Activated naive CD8-positive, alpha-beta T cell treated with anti-CD3 and anti-CD28 coated beads, Interleukin-2, amount 10 ng/mL, durations not matched to agents 7 days and 5 days (primary cell): ENCODE measurements at places on chromosomes 16 and 17. TPM values are rescaled to one million over a fixed set of nuclear protein-coding genes. Genes with fewer than 3 reads are reported as not detected.

- H3K4me3 ChIP-seq, result no peak overlapping the region
- H3K36me3 ChIP-seq, result no peaks in the 10 kb centered on the region
- no peak for DNase-seq
Observed at GRCh38 chr16:1335996-1336395, 2.6 kb downstream of the BAIAP3 start.

DNA sequence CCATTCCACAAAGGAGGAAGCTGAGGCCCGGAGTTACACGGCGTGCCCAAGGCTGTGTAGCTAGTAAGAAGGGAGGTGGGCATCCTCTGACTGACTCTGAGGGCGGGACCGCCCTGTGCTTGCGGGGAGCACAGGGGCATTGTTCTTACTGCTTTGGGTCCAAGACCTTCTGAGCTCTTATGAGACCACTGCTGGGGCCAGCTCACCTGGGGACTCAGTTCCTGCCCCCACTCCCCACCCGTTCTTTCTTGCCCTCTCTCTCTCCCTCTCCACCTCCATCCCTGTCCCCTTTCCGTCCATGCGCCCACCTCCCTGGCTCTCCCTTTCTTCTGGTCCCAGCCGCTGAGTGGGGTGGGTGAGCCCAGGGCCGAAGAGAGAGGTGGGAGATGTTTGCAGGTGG, 19.6 kb downstream of the CCR7 start:
- H3K27ac ChIP-seq, result no peak overlapping the region
- H3K4me3 ChIP-seq, result no peak overlapping the region
- H3K4me1 ChIP-seq, result peaks cover 78% of the 10 kb centered on the region
- H3K27me3 ChIP-seq, result no peaks in the 10 kb centered on the region
- peak; percentile 26 for DNase-seq

DNA sequence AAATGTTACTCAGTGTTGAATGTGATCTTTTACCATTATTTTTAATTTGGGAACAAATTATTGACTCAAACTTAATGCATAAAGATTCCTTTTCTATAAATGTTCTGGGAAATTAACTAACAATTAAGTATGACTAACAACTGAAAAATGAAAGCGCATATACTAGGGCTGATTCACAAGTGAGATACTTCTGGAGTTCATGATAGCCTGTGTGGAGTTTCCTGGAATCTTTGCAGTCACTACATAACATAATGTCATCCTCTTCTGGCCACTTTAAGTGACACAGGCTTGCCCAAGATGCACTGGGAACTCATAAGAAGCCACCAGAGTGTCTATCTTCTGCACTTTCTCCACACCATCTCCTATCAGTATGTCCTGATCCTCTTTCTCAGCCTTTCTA, 450.3 kb upstream of the CDH11 start:
- no peaks in the 10 kb centered on the region for H3K36me3 ChIP-seq
- DNase-seq, result no peak
- H3K27ac ChIP-seq, result no peak overlapping the region
- H3K4me3 ChIP-seq, result no peak overlapping the region
- H3K27me3 ChIP-seq, result no peaks in the 10 kb centered on the region
- no peaks in the 10 kb centered on the region for H3K4me1 ChIP-seq

DNA sequence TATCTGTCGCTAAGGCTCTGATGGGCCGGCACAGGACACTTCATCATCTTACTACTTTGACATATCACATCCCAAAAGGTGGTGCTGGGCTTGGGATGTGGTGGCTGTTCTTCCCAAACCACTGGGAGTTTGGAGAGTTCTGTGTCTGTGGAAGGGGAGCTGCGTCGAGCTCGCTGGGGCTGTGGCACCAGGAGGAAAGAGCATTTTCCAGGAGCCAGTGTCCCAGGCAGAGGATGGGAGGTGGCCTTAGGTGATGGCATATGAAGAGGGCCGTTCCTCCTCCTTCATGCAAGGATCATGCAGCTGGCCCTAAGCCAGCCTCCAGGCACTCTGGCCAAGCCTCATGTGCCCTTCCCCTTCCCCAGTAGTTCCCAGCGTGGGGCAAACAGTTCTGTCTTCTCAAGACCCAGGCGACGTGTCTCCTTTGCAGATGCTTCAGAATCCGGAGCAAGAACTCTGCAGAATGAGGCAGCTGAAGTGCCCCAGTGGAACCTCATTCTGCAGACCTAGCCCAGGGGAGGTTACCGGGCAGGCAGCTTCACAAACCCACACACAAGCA, 89.4 kb upstream of the TNRC6C start:
- H3K36me3 ChIP-seq, result peaks cover 5% of the 10 kb centered on the region
- peaks cover 2% of the 10 kb centered on the region for H3K27me3 ChIP-seq
- peak overlapping the region; percentile 41 for H3K4me3 ChIP-seq
- peaks cover 29% of the 10 kb centered on the region for H3K4me1 ChIP-seq

DNA sequence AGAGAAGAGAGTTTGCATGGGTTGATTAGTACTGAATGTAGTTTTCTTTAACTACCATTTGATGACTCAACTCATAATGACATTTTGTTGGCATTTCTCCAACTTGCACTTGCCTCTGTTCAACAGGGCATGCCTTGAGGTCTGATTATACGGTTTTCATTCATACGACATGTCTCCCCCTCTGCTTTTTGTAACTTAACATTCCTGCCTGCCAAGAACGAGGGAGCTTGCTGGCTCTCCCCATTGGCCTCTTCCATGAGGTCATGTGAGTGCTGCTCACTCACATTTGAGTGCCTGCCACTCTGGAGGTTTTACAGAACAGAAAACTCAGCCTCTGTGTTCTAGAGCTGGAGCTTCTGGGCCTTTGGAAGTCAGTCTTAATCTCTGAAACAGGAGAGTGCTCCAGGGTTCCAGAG, 19.7 kb downstream of the MAP2K6 start:
- H3K27ac ChIP-seq, result no peak overlapping the region
- peaks cover 14% of the 10 kb centered on the region for H3K36me3 ChIP-seq
- DNase-seq, result no peak
- H3K4me1 ChIP-seq, result peaks cover 9% of the 10 kb centered on the region
- H3K27me3 ChIP-seq, result no peaks in the 10 kb centered on the region

DNA sequence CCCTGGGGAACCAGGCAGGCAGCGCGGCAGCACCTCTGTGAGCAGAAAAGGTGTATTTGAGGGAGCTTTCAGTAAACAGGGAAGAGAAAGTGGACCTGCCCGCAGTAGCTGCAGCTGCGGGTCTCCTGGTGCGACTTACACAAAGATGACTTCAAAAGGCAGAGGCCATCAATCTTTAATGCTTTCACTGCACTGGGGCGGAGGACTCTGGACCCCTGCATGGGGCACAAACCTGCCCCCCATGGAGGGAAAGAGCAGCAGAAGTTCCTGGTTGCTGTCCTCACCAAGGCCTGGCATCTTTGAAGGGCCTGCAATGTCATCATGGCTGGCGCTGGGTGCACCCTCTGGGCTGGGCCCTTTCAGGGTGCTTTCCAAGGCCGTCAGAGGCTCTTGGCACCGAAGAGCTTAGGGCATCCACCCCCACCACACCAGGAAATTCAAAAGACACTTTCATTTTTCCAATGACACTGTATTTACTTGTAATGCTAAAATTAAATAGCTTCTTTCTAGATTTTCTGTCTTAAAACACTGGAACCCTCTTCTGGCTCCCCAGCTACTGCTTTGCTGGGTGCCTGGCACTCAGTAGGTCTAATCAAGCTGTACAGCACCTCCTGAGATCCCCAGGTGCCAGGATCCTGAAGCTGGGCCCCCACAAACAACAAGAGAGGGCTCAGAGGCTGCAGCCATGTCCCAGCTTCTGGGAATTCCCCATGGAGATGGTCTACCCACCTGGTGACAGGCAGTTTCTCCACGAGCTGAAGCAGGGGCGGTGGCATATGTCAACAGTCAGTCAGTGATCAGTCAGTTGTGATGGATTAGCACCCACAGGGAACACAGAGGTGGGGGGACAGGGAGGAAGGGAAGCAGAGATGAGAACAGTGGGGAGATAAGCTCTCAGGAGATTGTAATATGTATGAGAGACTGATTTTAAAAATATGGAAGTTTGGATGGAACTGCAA, 2.1 kb upstream of the CACNG1 start:
- no peak for DNase-seq
- no peaks in the 10 kb centered on the region for H3K4me1 ChIP-seq
- no peaks in the 10 kb centered on the region for H3K36me3 ChIP-seq
- H3K27me3 ChIP-seq, result peaks cover 3% of the 10 kb centered on the region

GRCh38 chr17:48718227-48718760, 4.0 kb downstream of the PRAC1 start:
- H3K27ac ChIP-seq, result no peak overlapping the region
- H3K4me1 ChIP-seq, result peaks cover 23% of the 10 kb centered on the region
- peaks cover 2% of the 10 kb centered on the region for H3K36me3 ChIP-seq
- no peak for DNase-seq
- peaks cover 90% of the 10 kb centered on the region for H3K27me3 ChIP-seq
- H3K4me3 ChIP-seq, result no peak overlapping the region

GRCh38 chr16:84826558-84826941, 6.8 kb downstream of the CRISPLD2 start:
- H3K4me3 ChIP-seq, result no peak overlapping the region
- H3K27ac ChIP-seq, result no peak overlapping the region
- peaks cover 30% of the 10 kb centered on the region for H3K27me3 ChIP-seq
- peaks cover 2% of the 10 kb centered on the region for H3K4me1 ChIP-seq

DNA sequence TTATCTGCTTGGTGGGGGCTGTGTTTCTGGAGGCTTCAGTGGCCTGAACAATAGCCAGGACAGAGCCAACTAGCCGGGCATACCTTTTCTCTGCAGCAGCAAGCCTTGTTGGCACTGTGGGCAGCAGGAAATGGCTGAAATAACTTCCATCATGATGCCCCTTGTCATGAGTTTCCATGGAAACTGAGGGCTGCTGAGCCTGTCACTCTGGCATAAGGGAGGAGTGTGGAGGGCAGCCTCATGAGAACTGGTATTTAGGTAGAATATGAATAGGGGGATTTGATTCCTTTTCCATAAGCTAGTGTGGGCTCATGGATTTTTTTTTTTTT, 39.4 kb downstream of the PLCG2 start:
- H3K27ac ChIP-seq, result no peak overlapping the region
- no peaks in the 10 kb centered on the region for H3K36me3 ChIP-seq
- peaks cover 12% of the 10 kb centered on the region for H3K27me3 ChIP-seq

GRCh38 chr16:85530370-85530739, 82.8 kb upstream of the GSE1 start:
- H3K4me1 ChIP-seq, result no peaks in the 10 kb centered on the region
- H3K36me3 ChIP-seq, result no peaks in the 10 kb centered on the region
- H3K27ac ChIP-seq, result no peak overlapping the region
- no peak overlapping the region for H3K4me3 ChIP-seq
- no peak for DNase-seq
- H3K27me3 ChIP-seq, result peaks cover 2% of the 10 kb centered on the region

DNA sequence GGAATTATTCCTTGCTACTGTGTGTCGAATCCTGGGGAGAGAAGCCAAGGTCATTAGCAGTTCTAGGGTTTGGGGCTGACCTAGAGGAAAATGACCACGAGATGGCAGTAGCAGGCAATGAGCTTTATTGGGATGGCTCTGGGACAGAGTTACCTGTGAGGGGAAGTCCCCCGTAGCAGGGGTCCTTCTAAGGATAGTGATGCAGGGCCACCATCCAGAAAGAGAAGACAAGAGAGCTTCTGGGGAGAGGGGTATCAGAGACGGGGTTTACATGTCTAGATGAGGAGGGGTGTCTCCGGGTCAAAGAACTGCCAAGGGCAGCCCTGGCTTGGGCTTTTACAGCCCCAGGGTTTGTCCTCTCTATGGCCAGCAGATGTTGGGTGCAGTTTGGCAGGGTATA, 6.4 kb upstream of the GGT6 start:
- no peak overlapping the region for H3K4me3 ChIP-seq
- no peaks in the 10 kb centered on the region for H3K36me3 ChIP-seq
- peaks cover 9% of the 10 kb centered on the region for H3K27me3 ChIP-seq
- H3K4me1 ChIP-seq, result peaks cover 28% of the 10 kb centered on the region

DNA sequence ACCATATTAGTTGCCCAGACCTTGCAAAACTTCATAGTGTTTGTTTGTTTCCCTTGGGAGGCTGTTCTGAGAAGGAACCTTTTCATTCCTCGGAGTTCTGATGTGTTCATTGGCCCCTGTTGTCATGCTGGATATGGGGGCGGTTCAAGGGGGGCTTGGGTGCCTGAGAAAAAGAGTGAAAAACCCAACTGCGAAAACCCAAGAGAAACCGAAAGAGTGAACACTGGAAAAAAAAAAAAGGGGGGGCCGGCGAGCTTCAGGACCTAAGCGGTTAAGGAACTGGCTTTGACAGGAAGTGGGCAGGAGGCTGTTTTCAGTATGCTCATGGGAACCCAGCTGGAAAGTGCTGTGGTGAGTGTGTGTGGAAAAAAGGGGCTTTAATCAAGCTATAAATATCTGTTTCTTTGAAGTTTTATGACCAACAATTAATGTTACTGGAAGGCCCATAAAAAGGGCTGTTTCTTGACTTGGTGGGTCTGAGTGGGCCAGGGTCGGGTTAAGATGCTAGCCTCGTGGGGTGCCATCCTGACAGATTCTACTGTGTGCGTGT, 510.7 kb downstream of the MAF start:
- peaks cover 11% of the 10 kb centered on the region for H3K27me3 ChIP-seq
- DNase-seq, result peak; percentile 50
- peaks cover 37% of the 10 kb centered on the region for H3K4me1 ChIP-seq
- peak overlapping the region; percentile 83 for H3K27ac ChIP-seq

- peaks cover 77% of the 10 kb centered on the region for H3K4me1 ChIP-seq
- no peak for DNase-seq
- peaks cover 16% of the 10 kb centered on the region for H3K36me3 ChIP-seq
- H3K4me3 ChIP-seq, result peak overlapping the region; percentile 76
- peak overlapping the region; percentile 96 for H3K27ac ChIP-seq
Observed at GRCh38 chr16:17342031-17342430, 128.7 kb downstream of the XYLT1 start.

- no peaks in the 10 kb centered on the region for H3K27me3 ChIP-seq
- no peak overlapping the region for H3K27ac ChIP-seq
- DNase-seq, result no peak
- no peaks in the 10 kb centered on the region for H3K4me1 ChIP-seq
Observed at GRCh38 chr17:18018411-18018921, 20.5 kb downstream of the ATPAF2 start.

DNA sequence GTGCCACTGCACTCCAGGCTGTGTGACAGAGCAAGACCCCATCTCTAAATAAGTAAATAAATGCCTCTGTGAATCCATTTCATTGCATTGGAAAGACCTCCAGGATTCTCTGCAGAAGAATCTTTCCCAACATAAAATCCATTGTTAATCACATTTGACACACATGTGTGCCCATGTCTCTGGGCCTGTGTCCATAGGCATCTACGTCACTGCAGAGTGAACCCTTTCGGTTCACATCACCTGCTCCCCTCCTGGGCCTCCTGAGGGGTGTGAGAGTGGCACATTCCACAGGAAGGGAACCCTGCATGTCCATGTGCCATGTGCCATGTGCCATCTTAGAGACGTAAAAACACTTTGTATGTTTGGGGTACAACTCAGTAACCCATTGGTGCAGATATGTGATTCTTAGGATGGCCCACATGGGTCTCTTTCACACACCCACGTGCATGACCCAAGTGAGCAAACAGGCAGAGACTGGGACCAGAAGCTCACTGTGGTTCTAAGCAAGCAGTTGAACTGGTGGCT, 427.5 kb downstream of the MAF start:
- no peak overlapping the region for H3K27ac ChIP-seq
- H3K27me3 ChIP-seq, result peaks cover 11% of the 10 kb centered on the region
- peaks cover 3% of the 10 kb centered on the region for H3K36me3 ChIP-seq
- no peak for DNase-seq
- H3K4me3 ChIP-seq, result no peak overlapping the region

- no peak for DNase-seq
- H3K4me3 ChIP-seq, result peak overlapping the region; percentile 39
- H3K27me3 ChIP-seq, result peaks cover 2% of the 10 kb centered on the region
- H3K4me1 ChIP-seq, result peaks cover 50% of the 10 kb centered on the region
Observed at GRCh38 chr16:12535535-12536411, 267.9 kb downstream of the CPPED1 start.

NCBP3 gene
- 53.1 TPM for total RNA-seq

PCGF2 gene
- total RNA-seq, result 1.8 TPM

HEATR9 gene
- total RNA-seq, result 6.7 TPM

TNRC6C gene
- 74.7 TPM for total RNA-seq

ZNHIT3 gene
- 48.4 TPM for total RNA-seq

ZNRF1 gene
- total RNA-seq, result 9.0 TPM
